HFFc6 (cell line): ENCODE measurements at places on chromosomes 16 and 17.

DNA sequence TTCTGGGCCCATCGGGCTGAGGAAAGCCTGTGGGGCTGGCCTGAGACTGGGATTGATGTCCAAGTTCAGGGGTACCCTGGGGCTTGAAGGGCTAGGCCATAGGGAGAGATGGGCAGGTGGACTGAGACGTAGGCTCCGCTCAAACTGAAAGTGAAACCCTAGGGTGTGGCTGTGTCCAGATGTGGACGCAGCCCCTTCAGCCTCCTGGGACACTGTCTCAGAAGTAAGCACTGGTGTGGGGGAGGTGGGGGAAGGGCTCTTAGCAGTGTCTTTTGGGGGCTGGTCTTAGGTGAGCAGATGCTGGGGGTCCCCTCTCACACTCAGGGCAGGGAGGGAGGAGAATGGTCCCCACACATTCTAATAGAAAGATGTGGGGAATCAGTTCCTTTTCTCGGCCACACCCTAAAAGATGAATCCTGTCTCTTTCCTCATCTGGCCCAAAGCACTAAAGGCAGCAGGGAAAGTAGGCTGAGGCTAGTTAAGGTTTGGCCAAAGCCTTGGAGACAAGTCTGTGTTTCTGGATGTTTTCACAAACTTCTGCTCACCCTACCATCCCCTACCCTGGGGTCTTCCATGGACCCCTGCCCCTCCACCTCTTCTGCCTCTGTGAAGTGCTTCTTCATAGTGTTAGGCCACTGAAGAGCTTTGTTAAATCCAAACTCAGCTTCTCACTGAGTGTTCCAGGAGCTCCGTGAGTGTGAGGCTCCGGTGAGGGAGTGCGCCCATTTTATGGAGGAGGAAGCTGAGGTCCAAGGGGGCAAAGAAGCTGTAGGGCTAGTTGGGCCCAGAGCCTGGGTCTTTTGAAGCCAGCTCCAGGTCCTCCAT lies 5.6 kb downstream of the FMNL1 start:
- DNase-seq = no peak

GRCh38 chr17:39252788-39253460 lies 27.2 kb upstream of the STAC2 start:
- no peak for DNase-seq

GRCh38 chr17:69477204-69477902 lies 62.9 kb downstream of the MAP2K6 start:
- DNase-seq = no peak

GRCh38 chr16:12675852-12676251 lies 127.8 kb downstream of the CPPED1 start:
- peak; percentile 52 for DNase-seq

DNA sequence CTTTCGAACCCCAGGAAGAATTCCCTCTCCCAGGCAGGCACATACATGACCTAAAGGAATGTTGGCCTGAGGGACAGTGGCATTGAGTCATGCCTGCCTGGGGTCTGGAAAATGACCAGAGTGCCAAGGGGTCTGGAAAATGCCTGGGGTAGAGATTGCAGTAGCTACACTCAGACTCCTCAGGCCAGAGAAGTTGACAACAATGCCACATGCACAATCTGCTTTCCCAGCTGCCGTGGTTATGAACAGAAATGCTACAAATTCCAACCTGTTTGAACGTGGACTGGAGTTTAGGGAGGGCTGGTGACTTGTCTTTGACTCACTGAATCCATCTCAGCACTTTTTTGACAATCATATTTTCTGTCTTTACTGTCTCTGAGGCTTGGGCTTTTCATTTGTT lies 250.0 kb downstream of the ABCC12 start:
- peak; percentile 66 for DNase-seq

- DNase-seq = no peak
Measured at GRCh38 chr17:81143200-81143527, 22.1 kb upstream of the PVALEF start.

- DNase-seq = no peak
Measured at GRCh38 chr17:59190806-59191205, 19.0 kb upstream of the SMG8 start.

- no peak for DNase-seq
Measured at GRCh38 chr16:25184771-25185170, 32.0 kb upstream of the AQP8 start.

- no peak for DNase-seq
Measured at GRCh38 chr16:79253100-79253631, 347.4 kb downstream of the MAF start.

GRCh38 chr17:5785338-5785737 lies 201.0 kb upstream of the NLRP1 start:
- peak; percentile 71 for DNase-seq
